ENCODE measurements at places on chromosomes 6 and 20.

- no peak for DNase-seq
These were observed 36.4 kb upstream of the KAT14 start for GRCh38 chr20:18101125-18101810.

- no peak for DNase-seq
These were observed 257.7 kb upstream of the STXBP5 start for GRCh38 chr6:146946559-146946958.

GRCh38 chr20:38395165-38395564, 40.0 kb downstream of the SNHG17 start:
- no peak for DNase-seq

- no peak for DNase-seq
These were observed 116.6 kb downstream of the QRSL1 start for GRCh38 chr6:106745824-106746582.

- peak; percentile 11 for DNase-seq
These were observed at the start of gene TFAP2C for GRCh38 chr20:56628873-56629463. TSS of gene TFAP2C (plus strand) at chr20:56629306. CDS start at chr20:56629545, 239 bp downstream.

- no peak for DNase-seq
These were observed 85.2 kb downstream of the PLEKHG1 start for GRCh38 chr6:150684714-150685459.

DNA sequence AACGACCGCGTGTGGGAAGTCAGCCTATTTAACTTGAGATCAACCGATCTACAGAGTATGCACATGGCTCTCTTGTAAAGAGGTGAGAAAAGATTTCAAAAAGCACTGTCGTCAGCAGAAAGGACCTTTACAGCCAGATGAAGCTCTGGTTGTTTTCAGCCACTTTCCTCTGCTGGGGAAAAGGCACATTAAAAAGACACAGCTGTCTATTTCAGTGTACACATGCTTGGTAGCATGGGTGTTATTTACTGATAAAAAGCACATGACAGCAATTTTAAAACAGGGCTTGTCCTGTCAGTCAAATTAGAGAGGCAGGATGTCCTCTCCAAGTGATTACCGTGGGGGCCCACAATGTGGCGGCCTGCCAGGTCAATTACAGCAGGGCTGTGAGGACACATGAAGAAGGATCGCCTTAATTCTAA, 188.9 kb downstream of the PRKN start:
- DNase-seq: peak; percentile 43

DNA sequence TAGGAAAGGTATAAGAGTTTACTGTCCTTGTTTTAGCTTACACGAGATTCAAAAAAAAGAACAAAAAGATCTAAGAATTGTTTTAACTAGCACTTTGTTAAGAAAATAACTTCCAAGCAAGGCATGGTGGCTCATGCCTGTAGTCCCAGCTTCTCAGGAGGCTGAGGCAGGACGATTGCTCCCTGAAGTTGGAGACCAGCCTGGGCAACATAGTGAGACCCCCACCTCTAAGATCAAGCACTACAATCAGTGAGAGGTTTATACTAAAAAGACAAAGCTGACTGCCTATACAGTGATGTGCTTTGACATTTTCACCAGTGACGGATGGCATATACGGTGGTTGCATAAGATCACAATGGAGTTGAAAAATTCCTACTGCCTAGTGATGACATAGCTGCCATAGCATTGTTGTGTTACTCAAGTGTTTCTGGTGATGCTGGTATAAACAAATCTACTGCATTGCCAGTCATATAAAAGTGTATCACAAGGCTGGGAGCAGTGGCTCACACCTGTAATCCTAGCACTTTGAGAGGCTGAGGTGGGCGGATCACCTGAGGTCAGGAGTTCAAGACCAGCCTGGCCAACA, 68.6 kb downstream of the B4GALT5 start:
- no peak for DNase-seq

- no peak for DNase-seq
These were observed 754.0 kb upstream of the ADGRB3 start for GRCh38 chr6:67880939-67881705.

DNA sequence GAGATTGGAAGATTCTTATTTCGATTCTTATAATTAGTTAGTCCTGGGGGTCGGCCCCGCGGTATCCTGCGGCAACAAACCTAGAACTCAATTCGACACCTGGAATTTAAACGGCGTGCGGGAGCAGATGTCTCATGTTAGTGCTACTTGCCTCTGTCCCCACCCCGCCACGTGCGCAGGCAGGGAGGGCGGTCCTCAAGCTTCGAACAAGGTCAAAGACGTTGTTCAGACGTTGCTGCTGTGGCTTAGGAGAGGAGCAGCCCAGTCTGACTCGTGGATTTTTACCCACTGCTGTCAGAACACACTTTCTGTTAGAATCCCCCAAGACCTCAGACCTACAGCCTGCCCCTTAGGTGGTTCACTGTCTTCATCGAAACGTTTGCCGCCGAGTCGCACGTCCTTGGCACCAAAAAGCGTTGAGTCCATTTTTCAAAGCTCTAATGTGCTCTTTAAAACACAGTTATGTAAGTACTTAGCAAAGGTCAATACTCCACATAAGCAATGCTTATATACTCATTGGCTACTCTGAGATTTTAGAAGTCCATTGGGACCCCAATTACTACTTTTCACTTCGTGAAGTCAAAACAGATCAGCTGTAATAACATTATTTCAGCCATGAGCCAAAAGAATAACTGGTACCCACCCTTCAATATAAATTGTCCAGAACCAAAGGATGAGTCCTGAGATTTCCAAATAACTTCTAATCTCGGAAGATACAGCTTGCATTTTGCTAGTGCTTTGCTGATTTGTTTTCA, 2.7 kb upstream of the C6orf62 start:
- DNase-seq: peak; percentile 83

DNA sequence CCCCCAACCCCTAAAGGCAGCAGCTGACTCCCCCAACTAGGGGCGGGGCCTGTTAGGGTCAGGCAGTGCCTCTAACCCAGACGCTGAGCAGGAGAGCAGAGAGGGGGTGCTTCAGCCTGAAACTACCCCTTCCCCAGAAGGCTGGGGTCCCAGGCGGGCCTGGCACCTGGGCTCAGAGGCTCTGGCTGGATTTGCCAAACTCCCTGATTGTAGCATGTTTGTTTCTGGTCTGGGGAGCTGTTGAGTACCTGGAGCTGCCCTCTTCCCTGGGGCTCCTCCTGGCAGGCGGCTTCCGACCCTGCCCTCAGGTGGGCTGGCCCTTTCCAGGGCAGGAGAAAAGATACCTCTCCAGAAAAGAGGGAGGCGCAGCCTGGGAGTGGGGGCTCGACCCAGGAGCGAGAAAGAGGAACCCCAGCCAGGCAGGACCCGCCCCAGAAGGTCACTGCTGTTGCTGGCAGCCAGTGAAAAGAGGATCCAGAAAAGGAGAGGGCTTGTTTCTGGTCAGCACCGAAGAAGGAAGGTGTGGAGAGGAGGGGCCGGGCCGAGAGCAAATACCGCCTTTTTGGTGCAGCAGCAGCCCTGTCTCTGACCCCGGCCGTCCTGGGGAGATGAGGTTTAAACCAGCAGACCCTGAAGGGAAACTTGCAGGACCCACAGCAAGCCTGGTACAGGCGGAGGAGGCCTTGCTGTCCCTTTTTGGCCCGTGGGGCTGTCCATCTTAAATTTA, 810 bp upstream of the ABHD16B start:
- DNase-seq: no peak

- DNase-seq: peak; percentile 81
These were observed 51.4 kb downstream of the TXLNB start for GRCh38 chr6:139240161-139241010.

DNA sequence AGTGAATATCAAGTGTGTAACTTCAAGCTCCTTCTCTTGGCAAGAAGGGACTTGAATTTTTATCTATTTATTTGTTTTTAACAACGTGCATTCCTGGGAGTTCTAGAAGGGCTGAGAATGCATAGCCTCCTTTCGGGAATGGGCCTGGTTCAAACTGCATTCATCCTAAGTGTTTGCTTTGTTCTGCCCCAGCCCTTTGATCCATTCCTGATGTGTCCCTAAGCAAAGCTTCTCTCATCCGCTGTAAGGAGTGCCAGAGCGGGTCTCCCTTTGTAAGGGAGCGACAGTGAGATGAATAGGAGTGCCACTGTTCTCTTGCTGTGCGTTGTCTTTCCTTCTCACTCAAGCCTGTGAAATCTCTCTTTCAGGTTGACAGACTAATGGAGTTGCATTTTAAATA, 61.0 kb upstream of the VSTM2L start:
- DNase-seq: no peak

GRCh38 chr6:134928151-134928900, 21.6 kb downstream of the ALDH8A1 start:
- no peak for DNase-seq

- DNase-seq: peak; percentile 31
These were observed 637 bp upstream of the HIVEP2 start for GRCh38 chr6:142945446-142946180.

GRCh38 chr20:22533823-22534751, 50.3 kb downstream of the FOXA2 start:
- DNase-seq: no peak

- DNase-seq: no peak
These were observed 36.6 kb downstream of the RCAN2 start for GRCh38 chr6:46454691-46455090.

DNA sequence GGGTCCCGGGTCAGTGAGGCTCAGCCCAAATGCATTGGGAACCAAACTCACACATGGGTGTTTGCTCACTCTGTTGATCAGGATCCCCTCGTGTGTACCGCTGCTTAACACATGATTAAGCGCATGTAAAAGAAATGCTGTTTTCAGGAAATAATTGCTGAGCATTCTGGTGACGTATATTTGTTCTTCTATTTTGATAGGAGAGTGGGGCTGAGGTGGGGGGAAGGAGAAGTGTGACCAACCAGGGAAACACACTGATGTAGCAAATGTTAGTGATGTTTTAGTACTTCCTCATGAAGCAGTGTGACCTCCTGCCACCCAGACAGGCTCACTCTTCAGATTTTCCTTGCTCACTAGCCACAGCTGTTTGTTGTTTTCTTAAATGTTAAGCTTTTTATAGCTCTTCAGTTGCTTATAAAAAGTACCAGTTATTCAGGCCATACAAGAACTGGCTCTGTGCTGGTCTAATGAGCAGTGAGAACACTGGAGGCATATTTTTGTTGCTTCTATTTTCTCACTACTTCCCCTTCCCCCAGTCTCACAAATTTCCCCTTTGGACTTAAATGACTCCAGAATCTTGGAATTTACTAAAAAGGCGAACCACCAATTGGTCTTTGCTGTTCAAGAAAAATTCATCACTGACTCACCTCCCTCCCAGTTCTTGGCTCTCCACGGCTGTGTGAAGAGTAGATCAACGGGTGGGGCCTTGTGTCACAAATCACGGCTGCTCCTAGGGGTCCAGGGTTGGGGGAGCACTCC, 79.2 kb upstream of the BACH2 start:
- no peak for DNase-seq

DNA sequence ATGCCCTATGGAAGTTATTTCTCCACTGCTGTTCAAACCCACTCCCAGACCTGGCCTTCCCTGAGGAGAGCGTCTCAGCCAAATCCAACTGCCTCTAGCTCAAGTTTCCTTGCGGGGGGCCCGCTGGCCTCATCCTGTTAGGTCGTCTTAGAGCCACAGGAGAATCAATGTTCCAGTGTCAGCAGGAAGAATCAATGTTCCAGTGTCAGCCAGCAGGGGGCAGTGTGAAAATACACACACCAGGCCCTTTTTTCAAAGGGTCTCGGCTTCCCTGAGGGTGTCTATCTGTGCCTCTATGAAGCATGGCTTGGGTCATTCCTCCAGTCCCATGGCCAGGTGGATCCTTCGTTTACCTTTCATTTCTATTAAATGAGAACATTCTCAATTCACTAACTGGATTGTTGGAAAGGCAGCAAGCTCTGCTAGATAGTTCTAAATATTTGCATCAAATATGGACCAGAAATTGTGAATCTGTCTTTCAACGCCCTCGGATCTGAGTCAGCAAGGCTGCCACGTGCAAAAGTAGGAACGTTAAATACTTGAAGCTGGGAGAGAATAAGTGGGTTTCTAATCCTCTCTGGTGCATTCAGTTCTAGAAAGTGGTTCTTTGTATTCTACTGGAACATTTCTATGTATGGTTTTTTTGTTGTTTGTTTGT, 19.2 kb downstream of the PRND start:
- peak; percentile 23 for DNase-seq

- no peak for DNase-seq
These were observed 154.4 kb upstream of the JAG1 start for GRCh38 chr20:10828180-10828579.

- peak; percentile 52 for DNase-seq
These were observed 773 bp downstream of the SMAP1 start for GRCh38 chr6:70668499-70668812.

- no peak for DNase-seq
These were observed 87.6 kb upstream of the MC3R start for GRCh38 chr20:56160956-56161355.
